ENCODE measurements at places on chromosomes 2 and 18.

GRCh38 chr18:23718731-23719130, 29.5 kb downstream of the LAMA3 start:
- DNase-seq, result no peak

DNA sequence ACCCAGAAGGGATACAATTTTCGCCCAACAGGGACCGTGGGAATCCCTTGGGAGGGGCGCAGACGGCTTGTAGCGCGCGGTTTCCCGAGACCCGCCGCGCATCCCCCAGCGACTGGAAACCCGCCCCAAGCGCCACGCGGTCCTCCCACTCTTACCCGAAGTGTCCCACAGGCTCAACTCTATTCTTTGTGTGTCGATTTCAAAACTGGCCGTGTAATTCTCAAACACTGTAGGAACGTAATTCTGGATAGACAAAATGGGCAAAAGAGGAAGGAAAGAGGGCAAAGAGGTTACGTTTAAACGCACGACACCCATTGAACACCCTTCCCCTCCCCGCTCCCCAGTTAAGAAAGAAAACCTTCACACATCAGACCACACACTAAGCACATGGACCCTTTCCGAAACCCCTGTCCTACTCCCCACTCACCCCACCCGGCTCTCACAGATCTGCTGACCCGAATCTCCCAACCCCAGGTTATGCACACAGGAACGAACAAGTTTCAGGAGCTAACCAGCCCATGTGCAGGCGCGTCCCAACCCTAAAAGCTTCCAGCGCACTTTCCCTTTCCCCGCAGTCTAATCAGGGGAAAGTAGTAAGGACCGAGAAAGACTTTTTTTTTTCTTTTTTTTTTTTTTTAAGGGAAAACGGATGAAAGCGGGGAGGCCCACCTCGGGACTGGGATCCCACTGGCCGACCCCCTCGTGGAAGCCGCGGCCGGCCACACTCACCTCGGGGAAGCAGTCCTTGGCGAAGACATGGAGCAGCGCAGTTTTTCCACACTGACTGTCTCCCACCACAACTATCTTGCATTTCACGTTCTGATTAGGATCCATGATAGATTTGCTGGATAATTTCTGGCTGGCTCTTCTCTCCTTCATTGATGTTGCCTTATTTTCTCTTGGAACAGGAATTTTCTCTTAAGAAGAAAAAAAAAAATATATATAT, 655 bp downstream of the RND3 start:
- DNase-seq, result no peak

DNA sequence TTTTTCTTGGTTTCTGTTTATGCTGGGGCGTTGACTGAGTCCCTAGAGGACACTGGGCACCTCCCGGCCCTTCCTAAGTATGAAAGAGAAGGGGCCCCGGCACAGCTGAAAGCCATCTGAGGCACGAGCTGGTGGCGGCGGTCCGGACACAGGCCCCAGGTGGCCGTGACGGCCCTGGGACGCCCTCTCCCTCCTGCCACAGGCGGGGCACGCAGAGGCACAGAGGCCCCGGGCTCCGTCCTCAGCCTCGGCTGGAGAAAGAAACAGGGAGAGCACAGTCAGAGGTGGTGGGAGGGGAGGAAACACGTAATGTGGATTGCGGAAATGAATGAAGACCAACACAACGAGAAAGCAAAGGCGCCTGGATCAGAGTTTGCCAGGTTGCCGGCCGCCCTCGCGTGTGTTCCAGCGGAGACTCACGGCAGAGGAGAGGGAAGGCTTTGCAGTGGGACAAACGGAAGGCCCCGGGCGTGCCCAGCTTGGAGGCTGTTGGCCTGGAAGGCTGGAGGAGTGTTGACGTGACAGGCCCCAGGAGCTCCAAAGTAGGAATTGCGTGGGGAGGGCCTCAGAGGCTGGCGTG, 119.1 kb downstream of the PTGR3 start:
- no peak for DNase-seq

- DNase-seq, result no peak
Measured at GRCh38 chr2:98013407-98014042, 17.8 kb upstream of the TMEM131 start.

- DNase-seq, result no peak
Measured at GRCh38 chr2:11839916-11840315, 93.5 kb downstream of the LPIN1 start.

DNA sequence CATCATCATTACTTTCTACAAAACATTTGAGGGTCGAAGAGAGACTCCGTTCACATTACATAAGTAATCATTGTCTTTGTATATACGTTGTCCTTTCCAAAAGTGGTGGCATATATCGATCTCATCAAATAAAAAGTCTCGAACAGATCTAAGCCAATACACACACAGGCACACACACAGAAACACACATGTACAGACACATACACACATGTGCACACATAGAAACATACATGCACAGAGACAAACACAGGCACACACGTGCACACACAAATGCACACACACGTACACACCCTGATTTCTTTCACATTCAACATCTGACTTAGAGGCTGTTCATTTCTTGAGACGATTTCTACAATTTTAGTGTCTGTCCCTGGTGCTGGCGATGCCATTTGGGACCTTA, 17.5 kb upstream of the ALKAL2 start:
- DNase-seq, result no peak

DNA sequence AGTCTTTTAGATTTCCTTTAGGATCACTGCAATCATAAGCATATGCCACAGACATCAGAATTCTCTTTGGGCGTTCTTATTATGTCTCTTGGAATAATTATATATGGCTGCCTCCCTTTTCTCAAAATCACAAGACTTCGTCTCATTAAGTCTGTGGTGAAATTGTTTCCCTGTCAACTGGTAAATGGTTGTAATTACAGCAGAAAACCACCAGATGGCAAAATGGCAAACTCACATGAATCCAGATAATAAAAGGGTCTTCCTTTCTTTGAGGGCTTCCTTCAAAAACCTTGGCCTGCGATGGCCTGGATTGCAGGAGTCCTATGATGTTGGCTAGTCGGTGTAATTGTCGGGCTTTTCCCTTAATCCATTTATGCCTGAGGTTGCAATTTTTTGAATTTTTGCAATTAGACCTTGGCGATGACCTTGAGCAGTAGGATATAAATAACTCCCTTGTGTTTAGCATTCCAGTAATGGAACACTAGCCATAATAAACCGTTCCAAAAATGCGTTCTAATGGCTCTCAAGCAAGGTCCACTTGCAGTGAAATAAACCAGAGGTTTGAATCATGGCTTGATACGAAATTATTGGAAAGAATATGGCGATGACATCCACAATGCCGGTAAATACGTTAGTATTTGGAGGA, 656.4 kb downstream of the MBD2 start:
- no peak for DNase-seq

DNA sequence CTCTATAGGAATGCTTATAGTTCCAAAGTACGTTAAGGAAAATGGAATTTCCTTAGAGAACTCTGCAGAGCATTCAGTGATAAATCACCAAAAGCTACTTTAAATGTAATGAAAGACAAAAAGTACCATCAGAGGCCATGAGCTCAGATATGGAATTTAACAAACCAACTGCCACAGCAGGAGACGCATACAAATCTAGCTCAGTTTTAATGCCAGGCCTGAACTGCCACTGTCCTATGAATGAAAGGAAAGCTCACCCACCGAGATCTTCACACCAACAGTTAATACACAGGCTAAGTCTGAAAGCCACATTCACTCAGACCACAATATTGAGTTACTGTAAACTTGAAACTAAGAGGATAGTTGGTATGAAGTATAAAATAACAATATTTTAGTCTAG, 126.8 kb downstream of the ZNF516 start:
- no peak for DNase-seq

DNA sequence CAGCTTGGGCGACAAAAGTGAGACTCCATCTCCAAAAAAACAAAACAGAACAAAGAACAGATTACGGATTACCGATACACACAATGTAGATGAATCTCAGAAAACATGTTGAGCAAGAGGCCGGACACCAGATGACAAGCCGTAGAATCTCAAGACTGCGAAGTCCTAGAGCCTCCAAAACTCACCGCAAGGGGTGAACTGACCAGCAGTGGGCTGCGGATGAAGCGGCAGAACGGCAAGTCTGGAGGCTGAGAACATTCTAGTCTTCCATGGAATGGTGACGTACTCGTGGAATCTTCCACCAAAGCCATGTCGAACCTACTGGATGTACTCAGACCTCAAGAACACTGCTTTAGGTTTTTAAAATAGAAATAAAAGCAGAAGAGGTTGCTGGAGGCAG, 198.8 kb downstream of the NDUFA10 start:
- DNase-seq, result no peak

DNA sequence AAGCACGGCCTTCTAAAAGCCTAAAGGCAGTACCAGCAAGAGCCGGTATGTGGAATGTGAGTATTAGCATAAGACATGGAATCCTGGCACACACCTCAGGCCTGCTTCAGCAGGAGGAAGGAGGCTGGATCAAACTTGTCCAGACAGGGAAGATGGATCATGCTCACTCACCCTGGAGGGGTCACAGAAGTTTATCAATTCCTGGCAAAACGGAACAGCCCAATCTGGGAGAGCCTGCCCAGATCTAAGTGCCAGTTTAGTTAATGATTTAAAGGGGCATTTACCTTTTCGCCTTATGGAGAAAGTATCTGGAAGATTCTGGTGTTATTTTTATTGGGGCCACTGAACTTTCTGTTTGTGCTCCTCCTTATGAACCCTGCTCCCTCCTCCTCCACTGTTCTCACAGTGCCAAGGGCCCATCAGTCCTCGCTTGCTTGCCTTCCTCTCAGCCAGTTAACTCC, 58.3 kb upstream of the NFE2L2 start:
- DNase-seq, result no peak

DNA sequence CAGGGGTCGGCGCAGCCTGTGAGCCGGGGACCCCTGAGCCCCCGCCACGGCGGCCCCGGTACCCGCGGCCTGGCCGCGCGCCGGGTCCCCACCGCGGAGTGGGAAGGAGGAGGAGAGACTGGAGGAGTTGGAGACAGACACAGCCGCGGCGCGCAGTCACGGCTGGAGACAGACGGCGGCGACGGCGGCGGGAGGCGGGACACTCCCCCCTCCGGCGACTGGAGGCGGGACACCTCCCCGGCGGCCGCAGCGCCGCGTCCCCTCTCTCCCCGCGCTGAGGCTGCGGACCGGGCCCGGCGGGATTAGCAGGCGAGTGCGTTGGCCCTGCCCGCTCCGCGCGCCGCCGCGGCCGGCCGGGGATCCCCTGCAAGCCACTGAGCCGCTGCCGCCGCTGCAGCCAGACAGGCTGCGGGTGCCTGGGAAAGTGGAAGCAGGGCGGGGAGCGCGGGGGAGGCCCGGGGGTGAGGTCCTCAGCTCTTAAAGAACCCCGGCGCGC, 1.0 kb upstream of the LDLRAD4 start:
- no peak for DNase-seq

DNA sequence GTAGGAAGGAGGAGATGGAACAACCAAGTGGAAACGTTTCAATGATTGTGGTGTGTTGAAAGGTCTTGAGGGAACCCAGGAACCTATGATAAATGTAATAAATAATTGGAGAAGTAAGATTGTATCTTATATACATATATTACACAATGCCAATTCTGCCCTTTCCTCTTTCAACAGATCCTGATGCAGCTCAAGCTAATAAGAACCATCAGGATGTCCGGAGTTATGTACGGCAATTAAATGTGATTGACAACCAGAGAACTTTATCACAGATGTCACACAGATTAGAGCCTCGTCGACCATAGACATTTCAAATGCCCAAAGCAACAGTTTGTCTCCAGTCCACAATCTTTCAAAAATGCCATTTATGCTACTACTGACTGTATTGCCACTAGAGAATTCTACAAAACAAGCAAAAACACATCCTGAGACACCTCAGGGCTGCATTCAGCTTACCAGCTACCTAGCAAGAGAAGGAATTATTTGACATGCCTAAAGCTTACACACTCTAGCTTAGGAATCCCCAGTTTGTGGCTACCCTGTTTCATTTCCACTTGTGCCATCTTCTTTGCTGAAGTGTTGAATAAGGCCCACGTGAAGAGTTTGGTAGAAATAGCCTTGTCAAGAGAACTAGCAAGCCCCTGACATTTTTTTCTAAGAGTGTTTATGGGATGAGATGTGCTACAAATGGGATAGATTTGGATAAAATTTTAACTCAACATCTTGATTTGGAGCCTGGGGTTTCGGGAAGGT, 24.0 kb upstream of the MAP3K20 start:
- no peak for DNase-seq

DNA sequence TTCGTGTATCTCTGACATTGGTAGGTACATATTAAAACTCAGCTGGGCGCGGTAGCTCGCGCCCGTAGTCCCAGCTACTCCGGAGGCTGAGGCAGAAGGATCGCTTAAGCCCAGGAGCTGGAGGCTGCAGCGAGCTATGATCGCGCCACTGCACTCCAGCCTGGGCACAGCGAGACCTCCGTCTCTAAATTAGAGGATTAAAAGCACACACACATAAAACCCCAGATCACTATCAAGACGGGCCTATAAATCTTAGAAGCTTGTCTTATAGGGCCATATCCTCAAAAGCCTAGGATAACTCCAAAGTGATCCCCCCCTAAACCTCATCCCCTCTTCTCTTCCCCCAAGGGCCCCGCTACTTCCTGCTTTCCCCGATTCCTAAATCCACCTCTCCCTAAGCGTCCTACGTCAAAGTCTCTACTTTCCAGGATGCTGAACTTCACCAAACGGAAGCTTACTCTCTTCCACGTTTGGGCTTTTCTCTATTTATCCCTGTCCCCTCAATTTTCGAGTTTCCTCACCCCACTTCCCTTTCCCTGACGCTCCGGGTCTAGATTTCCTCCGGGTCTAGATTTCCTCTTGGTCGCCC, 707 bp downstream of the KRCC1 start:
- no peak for DNase-seq

- DNase-seq, result no peak
Measured at GRCh38 chr2:205017381-205017780, 472.1 kb downstream of the PARD3B start.

GRCh38 chr2:100924520-100925451, 77.3 kb upstream of the RPL31 start:
- no peak for DNase-seq

- DNase-seq, result no peak
Measured at GRCh38 chr2:25176138-25176537, 7.8 kb upstream of the POMC start.

- DNase-seq, result no peak
Measured at GRCh38 chr2:31384351-31384750, 30.2 kb downstream of the XDH start.

DNA sequence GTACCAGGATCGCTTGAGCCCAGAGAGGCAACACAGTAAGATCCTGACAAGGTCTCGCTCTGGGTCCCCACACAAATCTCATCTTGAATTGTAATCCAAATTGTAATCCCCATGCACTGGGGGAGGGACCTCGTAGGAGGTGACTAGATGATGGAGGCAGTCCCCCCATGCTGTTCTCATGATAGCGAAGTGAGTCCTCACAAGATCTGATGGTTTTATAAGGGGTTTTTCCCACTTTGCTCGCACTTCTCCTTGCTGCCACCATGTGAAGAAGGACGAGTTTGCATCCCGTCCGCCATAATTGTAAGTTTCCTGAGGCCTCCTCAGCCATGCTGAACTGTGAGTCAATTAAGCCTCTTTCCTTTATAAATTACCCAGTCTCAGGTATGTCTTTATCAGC, 46.0 kb upstream of the SERTAD2 start:
- no peak for DNase-seq

Measured in esophagus squamous epithelium (tissue), 5 donors.